DMS153 (cell line): ENCODE measurements at places on chromosomes 5 and 9.

DNA sequence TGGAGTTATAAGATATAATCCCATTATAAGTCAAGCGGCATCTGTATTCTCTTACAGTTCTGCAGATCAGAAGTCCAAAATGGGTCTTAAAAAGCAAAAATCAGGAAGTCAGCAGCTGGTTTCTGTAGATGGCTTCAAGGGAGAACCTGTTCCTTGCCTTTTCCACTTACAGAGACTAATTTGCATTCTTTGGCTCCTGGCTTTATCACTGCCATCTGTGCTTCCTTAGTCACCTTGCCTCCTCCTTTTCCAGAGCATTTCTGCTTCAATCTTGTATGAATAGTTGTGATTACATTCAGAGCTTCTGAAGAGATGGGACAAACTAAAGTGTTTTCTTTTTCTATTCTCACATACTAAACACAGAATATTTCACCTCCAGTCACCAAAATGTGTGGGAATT, 647.3 kb upstream of the GRAMD2B start:
- DNase-seq: no peak

GRCh38 chr5:61298580-61298979, 33.5 kb upstream of the ZSWIM6 start:
- DNase-seq: peak; percentile 20

DNA sequence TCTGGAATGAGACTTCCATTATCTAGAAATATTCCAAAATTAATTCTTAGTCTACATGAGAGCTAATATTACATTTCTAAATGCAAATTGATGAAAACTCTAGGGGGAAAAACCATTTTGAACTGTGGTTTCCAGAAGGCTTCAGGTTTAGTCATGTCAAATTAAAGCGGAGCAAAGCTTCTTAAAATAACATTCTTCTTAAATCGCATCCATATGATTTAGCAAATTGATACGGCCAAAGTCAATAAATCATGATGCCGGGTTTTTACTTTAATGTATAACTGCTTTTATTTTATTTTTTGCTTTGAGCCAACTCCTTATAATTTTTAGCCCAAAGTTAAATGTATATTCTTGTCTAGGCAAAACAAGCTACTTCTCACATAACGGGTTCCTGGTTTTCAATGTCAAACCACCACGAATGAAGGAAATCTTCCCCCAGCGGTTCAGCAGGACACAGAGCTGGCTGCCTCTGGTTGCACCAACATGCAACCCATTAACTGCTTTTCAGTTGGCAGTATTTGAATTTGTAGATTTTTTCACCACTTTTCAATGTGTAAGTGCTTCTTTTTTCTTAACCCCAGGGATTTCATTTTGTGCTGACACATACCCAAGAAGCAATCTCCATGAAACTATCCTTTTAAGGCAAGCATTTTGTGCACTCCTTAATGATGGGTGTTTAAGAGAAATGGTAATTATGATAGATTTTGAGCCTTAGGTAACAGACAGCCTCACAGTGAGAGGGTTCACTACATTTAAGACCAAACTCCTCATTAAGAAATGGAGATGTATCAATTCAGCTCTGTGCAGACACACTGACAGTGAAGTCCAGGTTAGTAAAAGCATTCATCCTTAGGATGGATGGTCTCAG, 35.5 kb downstream of the EFNA5 start:
- DNase-seq: no peak

DNA sequence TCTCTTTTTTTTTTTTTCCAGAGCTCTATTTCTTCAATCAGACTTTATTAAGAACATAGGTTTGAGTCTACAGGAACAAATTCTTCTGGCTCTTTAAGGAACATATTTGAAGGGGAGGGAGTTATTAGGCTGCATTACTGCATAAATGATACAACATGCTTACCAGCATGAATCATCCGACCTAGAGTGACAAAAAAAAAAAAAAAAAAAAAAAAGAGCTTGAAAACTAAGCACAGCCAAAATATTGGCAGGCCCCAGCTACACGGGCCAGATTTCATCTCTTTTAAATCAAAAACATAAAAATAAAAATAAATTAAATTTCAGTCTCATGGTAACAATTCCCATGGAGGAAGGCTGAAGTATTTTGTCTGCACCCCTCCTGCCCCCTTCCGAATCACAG, 26.3 kb downstream of the MSX2 start:
- no peak for DNase-seq

DNA sequence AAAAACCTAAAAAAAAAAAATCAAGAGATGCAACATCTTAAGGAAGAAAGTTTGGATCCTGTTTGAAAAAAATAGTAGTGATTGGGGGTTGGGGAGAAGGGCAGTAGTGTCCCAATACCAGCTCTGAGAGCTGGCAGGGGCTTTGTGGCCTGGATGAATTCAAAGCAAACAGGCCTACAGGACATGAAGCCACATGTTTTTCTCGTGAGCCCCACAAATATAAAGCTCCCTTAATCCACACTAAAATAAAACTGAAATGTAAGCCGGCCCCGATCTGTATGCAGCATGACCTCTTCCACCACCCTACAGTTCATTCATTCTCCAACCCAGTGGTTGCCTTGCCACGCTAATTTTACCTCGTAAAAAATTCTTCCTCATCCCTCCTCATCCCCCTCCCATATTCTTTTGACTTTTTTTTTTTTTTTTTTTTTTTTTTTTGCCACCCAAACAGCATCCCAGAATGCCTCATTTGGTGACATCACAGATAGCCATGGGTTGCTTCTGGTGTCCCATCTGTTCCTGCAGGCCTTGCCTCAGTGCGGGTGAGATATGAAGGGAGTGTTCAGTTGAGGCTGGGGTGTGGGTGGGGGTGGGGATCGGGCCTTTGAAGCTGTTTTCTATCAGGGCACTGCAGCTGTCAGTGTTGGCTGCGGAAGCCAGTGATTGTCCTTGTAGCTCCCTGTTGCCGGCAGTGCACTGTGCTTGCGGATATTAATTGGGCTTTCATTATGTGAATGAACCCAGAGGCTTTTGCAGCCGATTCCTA, 81.6 kb upstream of the NFIB start:
- DNase-seq: peak; percentile 69

DNA sequence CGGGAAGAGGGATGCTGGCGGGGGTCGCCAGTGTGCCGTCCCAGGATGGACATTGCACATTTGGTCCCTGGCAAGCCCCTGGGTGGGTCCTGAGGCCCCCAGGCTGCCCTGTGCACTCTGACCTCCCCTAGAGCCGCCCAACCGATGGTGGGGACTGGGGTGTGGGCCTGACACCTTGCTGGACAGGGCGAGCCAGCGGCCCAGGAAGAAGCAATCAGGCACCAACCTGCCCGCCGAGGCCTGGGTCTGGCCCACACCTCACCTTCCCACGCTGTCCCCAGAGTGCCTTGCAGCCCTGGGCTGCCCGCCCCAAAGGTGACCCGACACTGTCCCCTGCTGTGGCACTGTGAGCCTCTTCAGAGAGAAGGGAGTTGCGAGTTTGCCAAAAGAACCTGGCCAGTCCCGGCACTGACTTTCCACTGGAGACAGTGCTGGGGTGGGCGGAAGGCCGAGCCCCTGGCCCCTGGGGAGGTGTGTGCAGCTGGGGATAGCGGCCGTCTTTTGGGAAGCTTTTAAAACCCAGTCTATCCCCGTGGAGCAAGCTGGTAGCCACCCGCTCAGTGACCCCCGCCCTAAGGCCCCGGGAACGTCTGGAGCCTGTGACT, 12.0 kb upstream of the NRARP start:
- DNase-seq: no peak
